Ureter (tissue), 1 donor: ENCODE measurements at places on chromosomes 6 and 20. TPM values are rescaled to one million over a fixed set of nuclear protein-coding genes. Genes with fewer than 3 reads are reported as not detected.

The CCDC28A gene
- 15.7 TPM for total RNA-seq

The CRIP3 gene
- total RNA-seq, result 1.5 TPM

The CCN2 gene
- 70.9 TPM for total RNA-seq

The C20orf144 gene
- not detected for total RNA-seq

The C20orf96 gene
- total RNA-seq, result 10.4 TPM

The PPP1R3G gene
- 2.9 TPM for total RNA-seq

The ZNF165 gene
- 1.6 TPM for total RNA-seq

The EFHC1 gene
- 20.4 TPM for total RNA-seq

The ZBP1 gene
- total RNA-seq, result 2.4 TPM

The NKX2-2 gene
- total RNA-seq, result not detected

The DAAM2 gene
- total RNA-seq, result 23.0 TPM

The SOBP gene
- 12.6 TPM for total RNA-seq

The CALHM5 gene
- 1.7 TPM for total RNA-seq

The ILRUN gene
- 61.3 TPM for total RNA-seq

The PNPLA1 gene
- 0.21 TPM for total RNA-seq

The CST4 gene
- not detected for total RNA-seq

GRCh38 chr20:41119614-41120561, 17.5 kb upstream of the PLCG1 start:
- no peak for DNase-seq

- DNase-seq, result no peak
Measured at GRCh38 chr6:140872885-140873284, 1259.8 kb upstream of the GJE1 start.

DNA sequence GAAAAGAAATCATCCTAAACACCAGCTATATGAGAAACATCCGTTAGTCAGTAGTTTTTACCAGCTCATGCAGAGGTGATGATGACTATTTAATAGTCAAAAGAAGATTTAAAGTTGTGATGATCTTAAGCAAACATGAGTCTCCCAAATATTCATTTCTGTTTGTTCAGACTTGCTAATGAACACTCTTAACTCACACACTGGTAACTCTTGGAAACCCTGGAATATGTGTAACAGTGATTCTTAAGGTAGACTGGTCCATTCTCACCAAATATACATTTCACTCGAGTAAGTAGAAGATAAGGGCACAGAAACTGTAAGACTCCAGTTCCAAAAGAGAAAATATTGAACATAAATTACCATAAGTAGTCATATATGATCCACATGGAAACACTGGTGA, 29.1 kb downstream of the RSPO3 start:
- DNase-seq, result no peak

DNA sequence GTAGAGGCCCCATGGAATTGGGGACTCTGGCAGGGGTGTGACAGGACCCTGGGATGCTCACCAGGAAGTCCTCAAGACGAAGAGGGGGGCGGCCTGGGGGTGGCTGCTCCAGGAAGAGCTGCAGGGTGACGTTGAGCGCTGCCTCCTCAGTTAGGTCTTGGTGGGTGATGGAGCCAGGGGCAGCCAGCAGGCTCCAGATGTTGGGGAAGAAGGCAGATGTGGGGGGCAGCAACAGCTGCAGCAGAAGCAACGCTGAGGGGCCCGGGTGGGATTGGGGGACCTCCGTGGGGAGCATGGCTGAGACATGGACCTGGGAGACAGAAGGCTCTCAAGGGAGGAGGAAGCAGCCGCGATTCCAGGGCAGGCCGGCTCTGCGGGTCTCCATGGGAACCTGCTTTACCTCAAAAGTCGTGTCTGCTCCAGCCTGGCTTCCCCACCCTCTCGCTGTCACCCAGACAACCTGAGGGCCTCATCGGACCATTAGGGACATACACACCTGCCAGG, 591 bp downstream of the VWA7 start:
- DNase-seq, result no peak

DNA sequence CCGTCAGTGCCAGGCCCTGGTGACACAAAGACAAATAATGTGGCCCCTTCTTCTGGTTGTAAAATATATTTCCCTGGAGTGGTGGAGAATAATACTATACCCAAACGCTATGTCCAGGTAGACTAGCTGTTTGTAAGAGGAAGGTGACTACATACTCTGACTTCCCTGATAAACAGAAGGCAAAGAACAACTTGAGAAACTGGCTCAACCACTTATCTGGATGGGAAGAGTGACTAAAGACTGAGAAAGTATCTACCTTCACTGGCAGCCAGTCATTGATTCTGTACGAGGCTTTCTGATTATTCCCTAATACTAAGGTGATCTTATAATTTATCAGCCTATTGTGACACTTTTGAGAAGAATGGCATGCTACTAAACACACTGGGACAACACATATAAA, 569.7 kb downstream of the EPHA7 start:
- no peak for DNase-seq

DNA sequence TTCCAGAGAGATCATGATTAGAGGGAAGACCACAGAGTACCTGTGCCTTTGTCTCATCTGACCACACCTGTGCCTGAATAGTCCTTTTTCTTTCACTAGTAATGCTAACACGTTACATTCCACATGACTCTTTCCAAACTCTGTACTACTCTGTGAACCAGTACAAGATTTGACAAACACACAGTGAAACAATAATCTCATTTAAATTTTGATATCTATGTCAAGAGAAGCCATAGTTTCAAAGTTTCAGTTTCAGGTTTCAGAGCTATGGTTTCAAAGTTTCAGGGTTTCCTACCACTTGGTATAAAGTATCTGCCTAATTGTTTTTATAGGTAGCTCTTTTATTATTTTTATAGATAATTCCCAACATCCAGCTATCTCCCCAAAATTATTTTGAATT, 62.0 kb upstream of the PHACTR2 start:
- no peak for DNase-seq

DNA sequence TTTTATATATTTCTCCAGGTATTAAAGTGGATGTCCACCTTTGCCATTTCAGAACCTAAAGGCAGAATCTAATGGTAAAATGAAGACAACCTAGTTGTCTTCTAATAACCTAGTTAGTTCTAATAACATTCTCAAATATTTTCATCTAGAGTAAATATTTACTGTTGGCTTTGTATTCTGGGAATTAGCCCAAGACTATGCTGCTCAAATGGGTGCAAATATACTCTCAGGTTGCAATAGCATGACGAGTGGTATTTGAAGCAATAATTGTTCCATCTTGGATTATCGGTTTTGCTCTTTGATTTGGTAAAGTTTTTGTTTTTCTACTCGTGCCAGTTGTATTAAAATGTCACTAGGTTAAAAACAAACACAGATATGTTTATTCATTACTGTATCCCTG, 21.0 kb upstream of the RSPH4A start:
- DNase-seq, result no peak

DNA sequence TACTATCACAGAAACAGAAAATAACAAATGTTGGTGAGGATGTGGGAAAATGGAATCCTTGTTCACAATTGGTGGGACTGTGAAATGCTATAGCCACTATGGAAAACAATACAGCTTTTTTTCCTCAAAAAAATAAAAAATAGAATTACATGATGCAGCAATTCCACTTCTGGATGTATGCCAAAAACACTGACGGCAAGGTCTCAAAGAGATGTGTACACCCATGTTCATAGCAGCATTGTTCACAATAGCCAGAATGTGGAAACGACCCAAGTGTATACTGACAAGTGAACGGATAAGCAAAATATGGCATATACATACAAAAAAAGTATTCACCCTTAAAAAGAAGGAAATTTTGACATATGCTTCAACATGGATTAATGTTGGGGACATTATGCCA, 213.4 kb downstream of the KHDC1L start:
- no peak for DNase-seq
